ENCODE measurements at places on chromosomes 3 and 15.

GRCh38 chr15:66169625-66170024 lies 83.9 kb downstream of the MEGF11 start:
- no peak for DNase-seq

DNA sequence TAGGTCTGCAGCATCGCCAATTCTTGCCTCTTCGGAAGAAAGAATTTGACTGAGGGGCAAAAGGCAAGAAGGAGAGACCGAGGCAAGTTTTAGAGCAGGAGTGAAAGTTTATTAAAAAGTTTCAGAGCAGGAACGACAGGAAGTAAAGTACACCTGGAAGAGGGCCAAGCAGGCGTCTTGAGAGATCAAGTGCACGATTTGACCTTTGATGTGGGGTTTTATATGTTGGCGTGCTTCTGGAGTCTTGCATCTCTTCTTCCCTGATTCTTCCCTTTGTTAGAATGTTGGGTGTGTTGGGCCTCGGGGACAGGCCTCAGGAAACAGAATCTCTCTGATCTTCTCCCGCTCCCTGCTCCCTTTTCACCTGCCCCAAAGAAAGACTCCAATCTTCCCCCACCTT lies 40.6 kb upstream of the FLNB start:
- no peak for DNase-seq

DNA sequence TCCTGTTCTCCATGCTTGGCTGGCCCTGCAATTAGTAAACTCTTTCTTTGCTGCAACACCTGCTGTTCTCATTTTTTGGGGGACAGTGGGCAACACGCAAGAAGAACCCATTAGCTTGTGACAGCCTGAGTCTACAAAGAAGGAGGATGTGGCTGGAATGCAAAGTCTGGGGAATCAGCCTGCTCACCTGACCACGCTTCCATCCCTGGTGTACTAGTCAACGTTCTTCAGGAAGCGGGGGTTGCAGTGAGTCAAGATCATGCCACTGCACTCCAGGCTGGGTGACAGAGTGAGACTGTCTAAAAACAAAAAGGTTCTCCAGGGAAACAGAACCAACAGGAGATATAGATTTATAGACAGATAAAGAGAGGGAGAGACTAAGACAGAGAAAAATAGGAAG lies 27.7 kb upstream of the KBTBD12 start:
- DNase-seq: no peak

DNA sequence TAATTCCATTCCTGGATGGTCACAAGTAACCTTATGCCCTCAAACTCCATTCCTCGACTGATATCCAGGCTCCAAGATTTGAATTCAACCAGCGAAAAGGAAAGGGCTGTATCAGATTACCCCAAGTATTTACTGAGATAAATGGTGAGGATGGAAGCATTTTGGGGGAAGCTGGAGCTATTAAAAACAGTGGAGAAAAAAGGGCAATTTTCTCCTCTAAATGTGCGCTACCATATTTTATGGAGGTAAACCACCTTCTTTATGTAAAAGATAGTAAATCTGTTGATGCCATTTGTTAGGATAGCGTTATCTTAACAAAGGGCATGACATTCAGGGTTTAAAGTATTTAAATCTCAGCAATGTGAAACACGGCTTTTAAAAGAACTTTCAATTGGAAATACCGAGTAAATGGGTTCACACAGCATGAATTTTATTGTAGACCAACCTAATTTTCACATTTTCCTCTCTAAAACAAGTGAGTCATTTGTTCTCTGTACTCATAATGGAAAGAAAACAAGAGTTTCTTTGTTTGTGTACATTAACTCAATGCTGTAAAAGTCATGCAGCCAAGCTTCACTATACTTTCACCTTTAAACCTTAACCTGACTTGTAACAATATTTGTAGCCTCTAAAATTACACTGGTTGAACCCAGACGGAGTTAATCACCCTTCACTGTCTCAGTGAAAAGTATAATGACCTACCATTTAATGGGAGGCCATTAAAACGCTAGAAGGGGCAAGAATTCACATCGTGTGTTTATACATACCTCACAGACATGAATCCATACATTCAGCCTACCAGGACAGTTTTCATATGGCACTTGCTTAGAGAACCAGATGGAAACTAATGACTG lies 773.4 kb downstream of the ROBO1 start:
- peak; percentile 70 for DNase-seq

DNA sequence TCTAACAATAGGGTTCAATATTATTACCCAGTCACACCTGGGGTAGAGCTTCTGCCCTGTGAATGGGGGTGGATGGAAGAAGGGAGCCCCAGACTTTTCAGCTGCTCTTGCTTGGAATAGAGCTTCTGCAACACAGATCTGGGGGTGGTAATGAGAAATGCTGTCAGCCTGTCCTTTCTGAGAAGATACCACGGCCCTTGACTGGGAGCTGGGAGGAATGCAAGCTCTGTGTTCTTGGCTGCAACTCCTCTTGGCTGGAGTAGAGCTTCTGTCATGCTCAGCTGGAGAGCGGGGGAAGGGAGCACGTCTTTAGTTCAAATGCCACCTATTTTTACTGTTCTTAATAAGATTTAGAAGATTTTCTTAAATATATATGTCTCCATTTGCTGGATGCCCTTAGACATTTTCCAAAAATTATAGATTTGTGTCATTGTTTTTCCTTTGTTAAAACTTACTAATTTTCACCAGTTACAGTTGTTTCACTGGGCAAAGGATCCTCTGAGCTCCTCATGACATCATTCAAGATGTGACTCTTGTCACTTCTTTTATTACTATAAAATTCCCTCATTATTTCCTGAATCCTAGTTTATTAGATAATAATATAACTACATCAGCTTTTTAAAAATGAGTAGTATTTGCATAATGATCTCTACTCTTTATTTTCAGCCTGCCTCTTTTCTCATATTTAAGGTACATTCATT lies 180.0 kb upstream of the TGFBR2 start:
- DNase-seq: no peak

- no peak for DNase-seq
Observed at GRCh38 chr3:110193074-110193473, 855.7 kb upstream of the DPPA4 start.

DNA sequence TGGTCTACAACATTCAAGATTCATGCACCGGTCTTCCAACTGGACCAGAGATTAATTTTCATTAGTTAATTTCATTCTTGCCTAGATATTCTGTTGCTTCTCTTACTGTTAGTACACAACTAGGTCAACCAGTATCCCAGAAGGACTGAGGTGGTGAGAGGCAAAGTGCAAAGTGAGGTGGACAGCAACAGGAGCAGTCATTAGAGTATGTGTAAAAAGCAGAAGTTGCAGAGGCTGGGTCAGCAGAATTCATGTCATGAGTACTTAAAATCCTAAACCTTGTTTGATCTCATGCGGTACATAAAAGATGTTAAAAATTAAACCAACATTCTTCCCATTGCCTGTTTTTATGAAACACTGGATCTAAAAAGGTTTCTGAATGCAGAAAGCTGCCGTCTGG lies 46.7 kb downstream of the PARP14 start:
- no peak for DNase-seq

DNA sequence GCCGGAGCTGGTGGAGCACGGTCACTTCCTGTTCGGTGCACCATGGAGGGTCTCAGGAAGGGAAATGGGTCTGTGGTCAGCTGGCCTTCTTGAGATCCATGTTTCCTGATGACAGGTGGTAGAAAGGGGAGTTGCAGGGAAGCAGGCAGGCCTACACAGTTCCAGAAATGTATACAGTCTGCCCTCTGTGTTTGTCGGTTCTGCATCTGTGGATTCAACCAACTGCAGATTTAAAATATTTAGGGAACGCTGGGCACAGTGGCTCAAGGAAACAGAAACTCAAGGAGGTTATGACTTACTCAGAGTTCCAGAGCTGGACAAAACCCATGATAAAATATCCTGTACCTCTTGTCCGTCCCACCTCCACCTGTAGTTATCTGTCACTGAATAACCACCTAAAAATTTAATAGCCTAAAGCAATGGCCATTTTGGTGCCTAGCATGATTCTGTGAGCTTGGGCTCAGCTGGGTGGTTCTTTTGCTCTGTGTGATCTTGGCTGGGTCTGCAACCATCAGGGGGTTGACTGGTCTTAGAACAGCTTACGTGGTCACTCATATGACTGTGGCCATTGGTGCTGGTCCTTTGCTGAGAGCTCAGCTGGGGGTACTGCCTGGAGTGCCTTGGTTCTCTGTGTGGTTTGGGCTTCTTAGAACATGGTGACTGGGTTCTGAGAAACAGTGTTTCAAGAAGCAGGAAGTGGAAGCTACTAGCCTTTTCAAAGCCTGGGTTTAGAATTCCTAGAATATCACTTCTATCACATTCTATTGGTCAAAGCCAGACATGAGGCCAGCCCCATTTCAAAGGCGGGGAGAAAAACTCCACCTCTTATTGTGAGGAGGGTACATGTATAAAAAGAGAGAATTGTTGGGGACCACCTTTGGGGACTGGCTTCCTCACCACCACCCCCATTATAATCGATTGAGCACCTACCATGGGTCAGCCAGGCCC lies 239.7 kb upstream of the BHLHE40 start:
- no peak for DNase-seq

DNA sequence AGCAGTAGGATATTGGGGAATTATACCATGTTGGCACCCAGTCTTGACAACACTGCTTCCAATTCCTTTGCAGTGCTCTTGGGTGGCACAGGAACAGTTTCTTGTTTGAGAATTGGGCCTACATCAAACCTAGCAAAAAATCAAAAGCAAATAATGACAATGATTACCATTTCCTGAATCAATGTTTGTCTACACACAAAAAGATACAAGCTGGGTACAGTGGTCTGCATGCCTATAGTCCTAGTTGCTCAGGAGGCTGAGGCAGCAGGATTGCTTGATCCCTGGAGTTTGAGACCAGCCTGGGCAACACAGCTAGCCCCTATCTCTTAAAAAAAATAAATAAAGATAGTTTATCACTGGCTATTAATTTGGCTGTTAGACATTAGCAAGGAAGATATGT lies 8.0 kb downstream of the MTFMT start:
- DNase-seq: no peak

- DNase-seq: no peak
Observed at GRCh38 chr15:50256188-50257041, 9.1 kb downstream of the HDC start.

DNA sequence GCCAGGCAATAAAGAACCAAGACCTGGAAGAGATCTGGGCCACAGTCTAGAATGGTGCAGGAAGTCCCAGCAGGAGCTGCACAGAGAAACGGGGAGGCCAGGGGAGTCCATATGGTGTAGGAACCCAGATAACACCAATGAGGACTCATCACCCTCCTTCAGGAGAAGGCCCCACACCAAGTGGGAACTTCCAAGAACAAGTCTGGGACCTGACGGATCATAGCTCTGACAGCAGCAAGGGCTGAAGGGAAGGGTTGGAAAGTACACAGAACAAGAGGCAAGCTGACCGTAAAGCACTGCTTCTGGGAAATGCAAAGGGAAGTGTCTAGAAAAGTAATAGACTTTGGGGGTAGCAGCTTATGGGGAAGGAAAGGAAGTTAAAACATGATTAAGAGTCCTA lies 34.5 kb downstream of the ANO10 start:
- DNase-seq: no peak

GRCh38 chr15:97501291-97501690 lies 459.2 kb upstream of the ARRDC4 start:
- DNase-seq: no peak

GRCh38 chr15:91548549-91548948 lies 305.0 kb upstream of the SLCO3A1 start:
- no peak for DNase-seq

DNA sequence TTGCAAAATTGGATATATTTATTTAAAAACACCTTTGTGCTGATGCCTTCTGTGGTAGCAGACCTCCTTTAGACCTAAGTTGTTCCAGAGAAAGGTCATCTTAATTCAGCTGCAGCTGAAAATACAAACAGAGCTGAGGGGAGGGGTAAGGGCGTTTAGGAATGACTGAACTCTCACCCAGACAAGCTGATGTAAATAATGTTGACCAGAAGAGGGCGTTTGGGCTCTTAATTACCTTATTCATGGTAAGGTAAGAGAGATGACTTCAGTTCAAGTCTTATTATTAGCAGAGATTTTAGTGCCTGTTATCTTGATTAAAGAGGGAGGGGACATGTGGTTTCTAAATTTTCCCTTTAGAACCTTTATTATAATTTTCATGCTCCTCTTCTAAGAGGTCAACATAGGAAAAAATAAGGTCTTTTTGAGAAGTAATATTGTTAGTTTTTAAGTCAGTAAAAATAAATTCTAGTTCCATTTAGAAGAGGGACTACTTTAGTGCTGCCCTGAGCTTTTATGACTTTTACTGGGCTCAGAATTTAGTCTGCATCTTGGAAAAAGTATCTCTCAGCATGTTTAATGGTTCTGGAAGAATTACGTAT lies 46.3 kb downstream of the GPR171 start:
- DNase-seq: peak; percentile 26

GRCh38 chr3:148066802-148067201 lies 630.9 kb upstream of the AGTR1 start:
- DNase-seq: no peak

DNA sequence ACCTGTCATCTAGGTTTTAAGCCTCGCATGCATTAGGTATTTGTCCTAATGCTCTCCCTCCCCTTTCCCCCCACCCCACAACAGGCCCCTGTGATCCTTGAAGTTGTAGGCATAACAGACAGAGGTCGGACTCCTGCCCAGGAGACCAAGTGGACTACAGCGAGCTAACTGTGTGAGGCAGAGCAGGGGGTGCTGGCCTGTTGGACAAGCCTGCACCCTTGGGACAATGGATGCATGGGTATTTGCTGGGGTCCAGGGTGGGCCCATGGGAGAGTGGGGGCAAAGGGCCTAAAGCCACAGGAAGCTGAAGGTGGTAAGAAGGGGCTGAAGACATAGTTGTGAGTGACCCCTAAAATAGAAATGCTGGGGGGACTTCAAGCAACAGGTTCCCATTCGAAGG lies 2.5 kb downstream of the PLCB2 start:
- no peak for DNase-seq

- no peak for DNase-seq
Observed at GRCh38 chr3:71854096-71854495, 69.1 kb upstream of the PROK2 start.

DNA sequence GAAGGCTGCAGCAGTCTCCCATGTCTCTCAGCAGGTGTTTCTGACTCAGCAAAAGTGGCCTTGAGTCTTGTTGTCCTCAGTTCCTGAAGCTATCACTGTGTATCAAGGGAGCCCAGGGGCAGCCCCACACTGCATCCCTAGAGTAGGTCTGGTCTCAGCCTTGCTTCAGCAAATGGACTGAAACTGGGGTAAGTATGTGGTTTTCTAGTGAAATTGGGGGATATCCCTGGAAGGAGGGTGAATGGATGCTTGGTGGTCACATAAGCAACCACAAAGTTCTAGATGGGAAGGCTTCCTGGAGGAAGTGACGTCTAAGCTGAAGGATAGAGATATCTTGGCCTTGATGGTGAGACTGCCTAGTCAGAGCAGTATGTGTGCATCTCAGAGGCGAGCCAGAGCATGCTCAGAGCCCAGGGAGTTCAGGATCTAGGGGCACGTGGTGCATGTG lies 38.4 kb downstream of the TMEM158 start:
- DNase-seq: no peak

GRCh38 chr3:14761121-14761672 lies 57.6 kb upstream of the FGD5 start:
- DNase-seq: no peak
